ENCODE measurements at places on chromosomes 1 and 21. TPM values are rescaled to one million over a fixed set of nuclear protein-coding genes. Genes with fewer than 3 reads are reported as not detected.

Gene GBP7
- not detected for total RNA-seq

Gene CNR2
- not detected for total RNA-seq

Gene ARV1
- total RNA-seq = 18.3 TPM

Gene TMEM183A
- total RNA-seq = 61.5 TPM

- H3K27ac ChIP-seq = no peak overlapping the region
- H3K27me3 ChIP-seq = peaks cover 1% of the 10 kb centered on the region
- peaks cover 4% of the 10 kb centered on the region for H3K36me3 ChIP-seq
- DNase-seq = no peak
These were observed 15.7 kb downstream of the ABCD3 start for GRCh38 chr1:94433866-94434265.

DNA sequence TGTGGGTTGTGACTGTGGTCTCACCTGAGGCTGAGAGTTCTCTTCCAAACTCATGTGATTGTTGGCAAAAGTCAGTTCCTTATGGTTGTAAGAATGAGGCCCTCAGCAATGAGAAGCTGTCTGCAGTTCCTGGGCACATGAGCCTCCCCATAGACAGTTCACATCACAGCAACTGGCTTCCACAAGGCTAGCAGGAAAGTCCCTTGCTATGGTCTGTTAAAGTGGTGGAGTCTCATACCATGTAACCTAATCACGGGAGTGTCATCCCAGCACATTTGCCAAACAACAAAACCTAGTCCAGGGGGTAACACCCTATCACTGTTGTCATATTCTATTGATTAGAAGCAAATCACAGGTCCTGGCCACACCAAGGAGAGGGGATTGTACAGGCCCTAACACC is 163.8 kb downstream of the BACH1 start:
- H3K27me3 ChIP-seq = no peaks in the 10 kb centered on the region
- no peak for DNase-seq
- peaks cover 10% of the 10 kb centered on the region for H3K36me3 ChIP-seq
- no peak overlapping the region for H3K4me3 ChIP-seq

DNA sequence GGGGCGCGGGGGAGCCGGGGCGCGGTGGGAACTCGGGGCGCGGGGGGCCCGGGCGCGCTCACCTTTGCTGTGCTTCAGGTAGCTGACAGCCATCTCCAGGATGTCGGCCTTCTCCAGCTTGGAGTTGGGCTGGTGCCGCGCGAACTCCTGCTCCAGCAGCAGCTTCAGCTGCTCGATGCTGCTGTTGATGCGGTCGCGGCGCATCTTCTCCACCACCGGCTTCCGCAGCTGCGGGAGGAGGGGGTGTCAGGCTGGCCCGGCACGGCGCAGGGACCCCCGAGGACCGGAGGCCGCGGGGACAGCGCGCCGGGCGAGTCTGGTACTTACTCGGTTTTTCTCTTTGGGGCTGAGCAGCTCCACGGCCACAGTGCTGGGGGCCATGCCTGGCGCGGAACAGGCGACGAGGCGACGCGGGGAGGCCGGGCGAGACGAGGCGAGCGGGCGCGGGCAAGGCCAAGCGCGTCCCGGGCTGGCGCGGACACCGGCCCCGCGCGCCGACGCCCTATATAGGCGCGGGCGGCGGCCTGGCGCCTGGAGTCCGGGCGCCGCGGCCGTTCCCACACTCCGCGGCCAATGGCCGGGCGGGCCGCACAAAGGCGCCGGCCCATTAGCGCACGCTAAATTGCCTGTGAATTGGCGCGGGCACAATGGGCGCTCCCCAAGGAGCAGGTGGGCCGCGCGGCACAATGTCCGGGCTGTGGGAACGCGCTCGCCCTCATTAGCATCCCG is at the start of gene HES5:
Gene HES5, minus strand, starts transcription at position 480 of the 729 bp plus-strand sequence. Its CDS starts 99 bp downstream, at position 381.
- H3K4me3 ChIP-seq = peak within 1 kb of the TSS; percentile 61
- H3K27me3 ChIP-seq = peaks cover 14% of the 10 kb centered on the region
- peaks cover 14% of the 10 kb centered on the region for H3K4me1 ChIP-seq
- no peaks in the 10 kb centered on the region for H3K36me3 ChIP-seq

- peak overlapping the region; percentile 92 for H3K27ac ChIP-seq
- H3K4me1 ChIP-seq = peaks cover 30% of the 10 kb centered on the region
- H3K4me3 ChIP-seq = peak overlapping the region; percentile 89
- no peak for DNase-seq
- H3K36me3 ChIP-seq = peaks cover 23% of the 10 kb centered on the region
These were observed 1.4 kb upstream of the IRF2BP2 start for GRCh38 chr1:234611225-234611846.

- H3K4me3 ChIP-seq = no peak overlapping the region
- no peaks in the 10 kb centered on the region for H3K36me3 ChIP-seq
- H3K4me1 ChIP-seq = peaks cover 5% of the 10 kb centered on the region
- H3K27ac ChIP-seq = no peak overlapping the region
These were observed 13.8 kb downstream of the CFAP74 start for GRCh38 chr1:1989789-1990188.

GRCh38 chr1:84795966-84796600 is 96.9 kb downstream of the LPAR3 start:
- no peaks in the 10 kb centered on the region for H3K27me3 ChIP-seq
- H3K4me1 ChIP-seq = no peaks in the 10 kb centered on the region
- H3K36me3 ChIP-seq = peaks cover 8% of the 10 kb centered on the region
- no peak overlapping the region for H3K27ac ChIP-seq
- DNase-seq = no peak
- no peak overlapping the region for H3K4me3 ChIP-seq

Measured in glutamatergic neuron (in vitro differentiated cells).